NCI-H2029 (cell line): ENCODE measurements at places on chromosomes 7 and 10.

GRCh38 chr7:83032195-83032594 is 130.5 kb downstream of the PCLO start:
- DNase-seq = no peak

GRCh38 chr7:138116141-138116540 is 39.9 kb downstream of the AKR1D1 start:
- no peak for DNase-seq

DNA sequence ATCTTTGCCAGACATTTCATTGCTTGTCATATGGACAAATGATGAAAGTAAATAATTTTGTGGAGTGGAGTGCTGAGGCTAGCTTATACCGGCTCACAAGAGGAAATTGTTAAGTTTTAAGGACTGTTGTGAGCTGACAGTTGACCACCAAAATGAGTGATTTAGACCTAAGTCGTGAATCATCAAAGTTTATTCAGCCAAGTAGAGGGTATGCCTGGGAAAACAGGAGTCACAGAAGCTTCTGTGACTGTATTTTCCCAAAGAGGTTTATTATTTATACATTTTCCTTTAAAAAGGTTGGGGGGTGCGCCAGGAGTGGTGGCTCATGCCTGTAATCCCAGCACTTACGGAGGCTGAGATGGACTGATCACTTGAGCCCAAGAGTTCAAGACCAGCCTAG is 21.8 kb downstream of the MRPS24 start:
- DNase-seq = no peak

DNA sequence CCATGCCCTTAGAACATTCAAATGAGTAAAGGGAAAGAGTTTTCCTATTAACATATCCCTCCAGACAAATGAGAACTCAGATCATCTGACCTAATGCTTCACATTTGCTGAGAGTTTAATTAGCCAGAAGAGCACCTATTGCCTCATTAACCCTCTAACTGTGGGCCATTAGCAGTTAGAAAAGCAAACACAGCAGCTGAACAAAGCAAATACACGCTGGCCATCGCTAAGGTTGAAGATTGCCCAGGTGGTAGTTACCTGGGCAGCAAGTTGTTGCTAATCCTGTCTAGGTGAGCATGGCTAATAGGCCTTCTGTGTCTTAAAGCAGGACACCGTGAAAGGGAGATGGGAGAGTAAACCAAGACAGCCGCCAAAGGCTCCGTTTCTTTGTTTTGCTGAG is 49.9 kb upstream of the UCN3 start:
- DNase-seq = peak; percentile 72

- DNase-seq = no peak
Measured at GRCh38 chr10:44883593-44884331, 27.4 kb upstream of the TMEM72 start.

- no peak for DNase-seq
Measured at GRCh38 chr10:78781251-78781913, 287.4 kb upstream of the ZMIZ1 start.
